ELF-1 (cell line): ENCODE measurements at places on chromosomes 12 and 14.
A peak's percentile ranks its signal among the peaks of the same experiment; 100 is the strongest.

DNA sequence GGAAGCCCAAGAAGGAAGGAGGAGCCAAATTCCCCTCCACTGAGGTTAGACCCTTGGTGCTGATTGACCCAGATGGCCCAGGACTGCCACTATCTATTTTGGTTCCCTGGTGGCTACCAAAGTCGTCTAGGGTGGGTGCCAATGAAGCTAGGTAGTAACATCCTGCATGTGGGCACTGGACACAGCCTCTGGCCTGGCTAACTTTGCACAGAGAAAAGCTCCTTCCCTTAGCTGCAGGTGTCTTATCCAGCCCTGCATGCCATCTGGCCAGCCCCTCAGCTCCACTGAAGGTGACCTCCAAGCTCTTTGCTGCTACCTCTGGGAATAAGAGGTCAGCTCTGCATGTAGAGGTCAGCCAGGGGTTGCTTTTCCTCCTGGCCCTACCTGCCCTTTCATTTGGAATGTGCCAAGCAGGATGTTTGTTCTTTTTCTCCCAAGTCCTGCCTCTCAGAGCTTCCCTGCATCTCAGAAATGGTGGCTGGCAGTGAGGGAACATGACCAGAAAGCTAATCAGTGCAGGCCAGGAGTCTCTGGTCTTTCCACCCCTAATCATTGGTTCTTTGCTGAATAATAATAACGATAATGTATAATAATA lies 34.0 kb downstream of the JDP2 start:
- DNase-seq: no peak

DNA sequence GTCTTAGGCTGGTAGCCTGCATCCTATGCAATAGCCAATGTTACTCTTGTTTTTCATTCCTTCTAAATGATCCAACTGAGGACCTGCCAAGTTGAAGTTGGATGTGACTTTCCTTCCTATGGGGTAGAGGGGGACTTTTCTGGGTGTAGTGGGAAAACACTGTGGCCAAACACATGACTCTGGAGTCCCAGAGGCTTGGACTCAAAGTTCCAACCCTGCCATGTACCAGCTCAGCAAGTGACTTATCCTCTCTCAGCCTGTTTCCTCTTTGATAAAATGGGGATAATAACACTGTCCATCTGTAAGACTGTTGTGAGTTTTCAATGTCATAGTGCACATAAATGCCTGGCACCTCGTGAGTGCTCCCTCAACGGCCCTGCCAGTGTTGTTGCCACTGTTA lies 97.0 kb downstream of the ZFP36L1 start:
- DNase-seq: no peak

DNA sequence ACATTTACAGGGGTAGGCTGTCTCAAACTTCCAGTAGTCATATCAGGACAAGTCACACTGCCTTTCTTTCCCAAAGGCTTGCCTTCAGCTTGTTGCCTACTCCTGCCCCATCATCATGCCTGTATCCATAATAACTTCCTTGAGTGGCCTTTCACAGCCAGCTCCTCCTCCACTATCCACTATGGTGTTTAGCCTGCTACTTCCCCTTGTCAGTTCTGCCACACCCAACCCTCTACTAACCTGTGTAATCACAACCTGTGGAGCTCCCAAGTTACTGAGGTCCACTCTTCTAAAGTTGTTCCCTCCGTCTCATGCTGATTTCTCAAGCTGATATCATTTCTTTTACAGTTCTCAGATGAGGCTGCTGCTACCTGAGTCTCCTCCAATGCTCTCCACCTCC lies 159.9 kb downstream of the BMP4 start:
- DNase-seq: no peak

- no peak for DNase-seq
These were observed 51.4 kb downstream of the BDKRB1 start for GRCh38 chr14:96307434-96307833.

GRCh38 chr14:29536886-29537511 lies 390.6 kb downstream of the PRKD1 start:
- no peak for DNase-seq

DNA sequence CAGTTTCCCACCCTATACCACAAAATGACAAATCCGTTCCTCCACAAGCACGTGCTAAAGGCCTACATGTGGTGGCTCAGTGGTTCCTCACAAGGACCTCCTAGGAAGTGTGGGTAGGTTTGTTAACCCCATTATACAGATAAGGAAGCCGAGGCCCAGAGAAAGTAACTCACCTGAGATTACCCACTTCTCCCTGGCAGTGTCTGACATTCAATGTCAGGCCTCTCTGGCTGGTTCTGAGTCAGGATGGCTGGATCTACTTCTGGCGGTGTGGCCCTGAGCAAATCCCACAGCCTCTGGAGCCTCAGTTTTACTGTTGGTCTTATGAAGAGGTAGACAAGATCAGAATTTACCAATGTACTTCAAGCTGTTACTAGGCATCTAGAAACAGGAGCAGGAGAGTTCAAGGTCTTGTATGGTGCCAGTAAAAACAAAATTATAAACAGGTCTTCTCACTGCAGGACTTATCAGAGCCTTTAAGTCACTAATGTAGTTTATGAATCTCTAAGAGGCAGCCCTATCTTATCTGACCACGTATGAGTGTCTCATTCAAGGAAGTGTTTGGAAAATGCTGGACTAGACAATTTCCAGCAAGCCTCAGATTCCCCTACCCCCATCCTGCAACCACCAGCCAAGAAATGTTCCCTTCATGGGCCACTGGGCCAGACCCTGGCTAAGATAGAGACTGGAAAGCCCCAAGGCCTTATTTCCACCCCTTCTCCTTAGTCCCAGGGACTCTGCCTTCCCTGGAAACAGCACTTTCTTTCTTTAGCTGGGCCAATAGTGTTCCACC lies 4.2 kb downstream of the HSPB8 start:
- peak; percentile 35 for DNase-seq

DNA sequence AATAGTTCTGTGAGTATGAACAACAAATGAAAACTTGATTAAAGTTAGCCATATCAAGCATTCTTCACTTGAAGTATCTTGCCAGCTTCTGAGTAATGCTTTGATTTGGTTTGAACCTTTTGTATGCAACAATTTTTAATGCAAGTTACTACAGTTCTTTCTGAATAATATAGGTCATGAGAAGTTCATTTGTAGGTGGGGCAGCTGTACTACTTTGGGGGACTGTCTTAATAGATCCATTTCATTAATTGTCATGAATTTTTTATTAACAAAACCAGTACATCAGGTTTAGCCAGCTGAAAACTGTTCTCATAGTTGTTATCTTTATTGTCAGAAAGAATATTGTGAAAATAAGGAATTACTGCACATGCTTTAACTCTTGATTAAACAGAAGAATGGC lies 142.7 kb downstream of the FOXA1 start:
- no peak for DNase-seq

DNA sequence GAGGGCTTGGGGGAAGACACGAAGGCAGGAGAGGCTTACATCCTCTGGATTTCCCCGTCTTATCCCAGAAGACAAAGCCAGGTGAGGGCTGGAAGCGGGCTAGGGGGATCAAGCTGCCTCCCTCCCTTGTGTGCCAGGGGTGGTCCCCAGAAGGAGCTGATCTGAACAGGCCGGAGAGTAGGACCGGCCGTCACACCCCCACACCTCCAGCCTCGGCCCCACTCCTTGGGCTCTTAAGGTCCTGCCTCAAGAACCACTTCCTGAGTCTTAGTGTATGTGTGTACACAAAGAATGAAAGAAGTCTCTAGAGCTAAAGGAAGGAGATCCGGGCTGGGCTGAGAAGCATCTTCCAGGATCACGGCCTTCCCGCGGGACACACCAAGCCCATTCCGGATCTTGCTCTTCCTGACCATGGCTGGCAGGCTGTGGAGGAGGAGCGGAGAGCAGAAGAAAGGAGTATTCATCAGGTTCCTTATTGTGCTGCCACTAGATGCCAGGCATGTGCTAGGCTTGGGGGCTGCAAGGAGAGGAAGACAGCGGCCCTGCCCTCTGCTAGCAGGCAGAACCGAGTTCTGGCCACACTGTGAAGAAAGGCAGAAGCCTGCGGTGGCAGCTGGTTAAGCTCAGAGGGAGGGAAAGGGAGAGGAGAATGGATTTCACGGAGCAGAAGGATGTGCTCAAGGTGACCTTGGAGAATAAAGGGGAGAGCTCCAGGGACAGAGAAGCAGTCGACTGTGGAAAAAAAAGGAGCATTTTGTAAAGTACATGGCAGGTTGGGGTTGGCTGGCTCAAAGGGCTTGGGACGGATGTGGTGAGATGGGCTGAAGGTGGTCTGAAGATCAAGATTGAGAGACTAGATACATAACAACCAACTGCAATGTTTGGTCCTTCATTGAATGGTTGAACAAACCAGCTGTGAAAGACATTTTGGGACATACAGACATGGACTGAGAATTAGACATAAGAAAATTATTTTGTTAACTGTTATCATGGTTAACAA lies 1.3 kb upstream of the CD63 start:
- peak; percentile 39 for DNase-seq

- DNase-seq: no peak
These were observed 292.6 kb upstream of the CAND1 start for GRCh38 chr12:66976526-66976925.

- no peak for DNase-seq
These were observed 28.4 kb downstream of the STK38L start for GRCh38 chr12:27272373-27273028.

GRCh38 chr14:93049867-93050331 lies 65.8 kb downstream of the ITPK1 start:
- peak; percentile 46 for DNase-seq

DNA sequence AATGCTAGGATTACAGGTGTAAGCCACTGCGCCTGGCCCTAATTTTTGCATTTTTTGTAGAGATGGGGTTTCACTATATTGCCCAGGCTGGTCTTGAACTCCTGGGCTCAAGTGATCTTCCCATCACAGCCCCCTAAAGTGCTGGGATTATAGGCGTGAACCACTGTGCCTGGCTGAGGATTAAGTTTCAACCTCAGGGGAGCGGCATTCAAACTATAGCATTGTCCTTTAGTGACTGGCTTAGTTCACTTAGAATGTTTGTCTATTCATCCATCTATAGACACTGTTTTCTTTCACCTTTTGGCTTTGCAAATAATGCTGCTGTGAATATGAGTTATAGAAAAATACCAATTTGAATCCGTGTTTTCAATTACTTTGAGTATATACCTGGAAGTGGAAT lies 25.2 kb downstream of the PTPN11 start:
- DNase-seq: no peak

DNA sequence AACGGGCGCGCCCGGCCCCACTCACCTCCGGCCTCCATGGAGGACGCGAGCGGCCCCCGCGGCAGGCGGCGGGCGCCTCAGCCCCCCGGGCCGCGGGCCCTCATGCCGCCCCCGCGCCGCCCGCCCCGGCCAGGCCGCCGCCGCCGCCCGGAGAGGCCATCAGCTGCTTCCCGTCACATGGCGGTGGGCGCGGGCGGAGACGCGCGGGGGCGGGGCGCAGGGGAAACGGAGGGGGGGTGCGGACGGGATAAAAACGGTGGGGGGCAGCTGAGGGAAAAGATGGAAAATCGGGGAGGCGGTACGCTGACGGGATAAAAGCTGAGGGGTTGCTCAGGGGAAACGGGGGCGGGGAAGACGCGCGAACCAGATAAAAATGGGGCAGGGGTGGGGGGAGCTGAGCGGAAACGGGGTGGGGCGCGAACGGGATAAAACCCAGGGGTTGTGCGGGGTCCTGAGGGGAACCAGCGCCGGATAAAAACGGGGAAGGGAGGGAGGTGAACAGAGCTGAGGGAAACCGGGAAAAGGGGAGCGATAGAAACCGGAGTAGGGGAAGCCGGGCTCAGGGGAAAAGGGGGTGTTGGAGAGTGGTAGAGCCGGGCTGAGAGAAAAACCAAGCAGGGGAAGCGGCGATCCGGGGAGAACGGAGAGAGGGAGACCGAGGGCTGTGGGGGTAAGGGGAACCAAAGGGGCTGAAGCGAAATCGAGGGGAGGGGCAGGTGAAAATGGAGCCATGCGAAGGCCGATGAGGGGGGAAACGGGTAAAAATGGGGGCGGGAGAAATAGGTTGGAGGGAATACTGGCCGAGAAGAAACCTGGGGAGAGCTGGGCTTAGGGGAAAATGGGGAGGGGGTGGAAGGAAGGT lies at the start of gene WSB2:
Gene WSB2, minus strand, starts transcription at position 169 of the 862 bp plus-strand sequence. Its CDS starts 131 bp downstream, at position 38.
- DNase-seq: peak; percentile 14

DNA sequence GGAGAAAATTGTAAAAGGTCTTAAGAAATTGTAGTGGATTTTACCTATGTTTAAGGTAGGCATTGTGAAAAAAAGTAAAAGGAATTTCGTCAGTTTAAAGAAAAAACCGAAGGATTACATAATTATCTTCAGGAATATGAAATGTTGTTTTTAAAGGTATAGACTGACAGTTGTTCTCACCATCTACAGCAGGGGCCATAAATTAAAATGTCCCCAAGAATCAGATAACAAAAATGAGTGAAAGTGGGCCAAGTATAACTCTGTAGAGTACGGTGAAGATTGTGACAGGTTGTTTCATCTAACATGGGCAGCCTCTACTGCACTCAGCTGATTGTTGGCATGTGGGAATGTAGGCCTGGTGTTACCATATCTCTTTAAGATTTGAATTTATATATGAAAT lies 38.3 kb downstream of the YLPM1 start:
- DNase-seq: no peak

DNA sequence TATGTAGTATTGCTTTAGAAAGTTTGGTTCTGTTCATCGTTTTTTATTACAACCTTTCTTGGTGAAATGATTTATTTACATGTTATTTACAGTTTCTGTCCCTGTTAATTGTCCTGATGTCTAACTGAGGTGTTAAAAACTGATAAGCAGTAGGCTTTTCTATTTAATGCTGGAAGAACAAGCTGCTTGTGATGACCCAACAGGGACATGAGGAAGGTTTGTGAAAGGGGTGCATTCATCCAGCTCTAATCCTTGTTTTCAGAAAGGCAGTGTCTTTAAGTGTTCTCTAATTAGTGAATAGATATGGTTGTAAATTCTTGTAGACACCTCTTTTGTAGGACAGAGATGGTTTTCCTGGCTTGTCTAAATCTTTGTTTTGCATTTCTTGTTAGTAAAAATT lies 191.4 kb downstream of the FOXA1 start:
- DNase-seq: no peak

DNA sequence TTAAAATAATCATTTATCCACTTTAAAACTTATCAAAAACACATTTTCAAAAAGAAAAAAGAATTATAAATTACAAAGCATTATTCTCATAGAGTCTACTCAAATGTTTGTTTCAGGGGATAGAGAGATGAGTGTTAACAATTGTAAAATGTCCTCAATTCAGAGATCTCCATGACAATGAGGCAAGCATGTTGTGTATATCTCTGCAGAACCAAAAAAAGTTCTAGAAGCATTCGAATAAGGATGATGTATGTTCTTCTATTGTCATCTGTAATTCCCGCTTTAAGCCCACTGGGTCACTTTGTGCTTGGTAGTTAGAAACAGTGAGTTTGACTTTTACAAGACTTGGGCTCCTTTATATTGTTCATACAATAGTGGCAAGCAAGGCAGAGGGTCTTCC lies 73.6 kb upstream of the CCDC198 start:
- DNase-seq: no peak

DNA sequence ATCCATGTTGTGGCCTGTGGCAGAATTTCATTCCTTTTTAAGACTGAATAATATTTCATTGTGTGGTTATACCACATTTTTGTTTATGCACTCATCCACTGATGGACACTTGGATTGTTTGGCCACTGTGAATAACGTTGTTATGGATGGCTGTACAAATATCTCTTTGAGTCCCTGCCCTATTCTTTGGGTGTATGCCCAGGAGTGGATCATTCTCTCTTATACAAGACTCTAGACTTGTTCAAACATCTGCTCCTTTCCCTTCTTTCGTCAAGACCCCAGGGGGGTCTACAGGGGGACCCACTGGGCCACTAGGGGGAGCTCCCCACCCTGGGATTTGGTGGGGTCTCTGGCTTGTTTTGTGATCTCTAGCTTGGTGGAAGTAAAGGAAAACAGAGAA lies 77.4 kb downstream of the FBXL14 start:
- peak; percentile 82 for DNase-seq
